ENCODE measurements at places on chromosomes 3 and 15. TPM values are rescaled to one million over a fixed set of nuclear protein-coding genes. Genes with fewer than 3 reads are reported as not detected.
A peak's percentile ranks its signal among the peaks of the same experiment; 100 is the strongest.

DNA sequence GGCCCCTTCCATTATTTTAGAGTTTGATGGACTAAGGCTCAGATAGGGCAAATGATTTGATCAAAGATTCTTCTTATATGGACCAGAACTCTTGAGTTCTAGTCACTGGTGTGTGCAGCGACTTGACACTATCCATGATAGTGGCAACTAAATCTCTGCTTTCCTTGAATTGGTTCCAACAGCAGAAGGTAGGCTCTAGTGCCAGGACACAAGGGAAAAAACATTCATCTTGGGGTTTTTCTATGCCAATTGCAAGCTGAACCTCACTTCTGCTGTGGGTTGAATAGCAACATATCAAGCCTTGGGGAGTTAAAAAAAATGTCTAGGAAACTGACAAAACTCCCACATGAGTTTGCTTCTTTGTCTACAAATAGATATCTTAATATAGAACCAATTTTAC lies 35.1 kb downstream of the CTXND1 start:
- DNase-seq: no peak

- DNase-seq: peak; percentile 73
Measured at GRCh38 chr15:75042730-75043508, 19.5 kb downstream of the PPCDC start.

DNA sequence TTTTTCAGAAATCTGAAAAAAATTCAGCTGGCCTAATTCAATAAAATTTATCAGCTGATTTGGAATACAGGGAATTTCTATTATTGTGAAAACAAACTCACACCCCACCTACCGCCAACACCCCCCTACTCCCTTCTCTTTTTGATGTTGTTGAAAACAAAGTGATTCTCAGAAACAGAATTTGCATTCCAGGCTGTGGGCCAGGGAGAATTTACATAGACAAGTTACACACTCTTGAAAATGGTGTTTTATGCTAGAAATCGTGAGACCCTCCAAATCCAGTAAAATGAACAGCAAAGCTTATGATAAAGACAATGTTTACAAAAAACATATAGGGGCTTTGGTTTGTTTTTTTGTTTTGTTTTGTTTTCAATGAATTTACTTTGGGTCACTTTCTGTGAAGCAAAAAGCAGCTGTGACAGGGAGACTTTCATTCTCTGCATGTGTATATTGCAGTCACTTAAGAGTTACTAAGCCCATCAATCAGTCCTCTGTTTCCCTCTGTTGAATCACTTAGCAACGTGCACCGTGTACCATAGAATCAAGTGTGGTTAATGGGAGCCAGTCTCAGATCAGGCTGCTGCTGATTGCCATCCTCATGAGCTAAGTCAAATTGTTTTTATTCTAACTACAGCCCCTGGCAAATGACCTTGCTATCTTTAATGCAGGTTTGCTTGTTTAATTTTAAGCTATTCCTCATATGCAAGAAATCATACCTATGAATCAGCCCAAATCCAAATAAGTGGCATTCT lies 159.8 kb downstream of the ALCAM start:
- peak; percentile 26 for DNase-seq

Gene CCR5
- total RNA-seq: not detected

Gene B3GALNT1
- 28.4 TPM for total RNA-seq

Gene CHST14
- total RNA-seq: 16.6 TPM

Gene ALDH1L1
- total RNA-seq: 0.11 TPM
